ENCODE measurements at places on chromosomes 3 and 15.

- peak; percentile 46 for DNase-seq
Observed at GRCh38 chr3:44439499-44440295, 37.8 kb downstream of the ZNF445 start.

DNA sequence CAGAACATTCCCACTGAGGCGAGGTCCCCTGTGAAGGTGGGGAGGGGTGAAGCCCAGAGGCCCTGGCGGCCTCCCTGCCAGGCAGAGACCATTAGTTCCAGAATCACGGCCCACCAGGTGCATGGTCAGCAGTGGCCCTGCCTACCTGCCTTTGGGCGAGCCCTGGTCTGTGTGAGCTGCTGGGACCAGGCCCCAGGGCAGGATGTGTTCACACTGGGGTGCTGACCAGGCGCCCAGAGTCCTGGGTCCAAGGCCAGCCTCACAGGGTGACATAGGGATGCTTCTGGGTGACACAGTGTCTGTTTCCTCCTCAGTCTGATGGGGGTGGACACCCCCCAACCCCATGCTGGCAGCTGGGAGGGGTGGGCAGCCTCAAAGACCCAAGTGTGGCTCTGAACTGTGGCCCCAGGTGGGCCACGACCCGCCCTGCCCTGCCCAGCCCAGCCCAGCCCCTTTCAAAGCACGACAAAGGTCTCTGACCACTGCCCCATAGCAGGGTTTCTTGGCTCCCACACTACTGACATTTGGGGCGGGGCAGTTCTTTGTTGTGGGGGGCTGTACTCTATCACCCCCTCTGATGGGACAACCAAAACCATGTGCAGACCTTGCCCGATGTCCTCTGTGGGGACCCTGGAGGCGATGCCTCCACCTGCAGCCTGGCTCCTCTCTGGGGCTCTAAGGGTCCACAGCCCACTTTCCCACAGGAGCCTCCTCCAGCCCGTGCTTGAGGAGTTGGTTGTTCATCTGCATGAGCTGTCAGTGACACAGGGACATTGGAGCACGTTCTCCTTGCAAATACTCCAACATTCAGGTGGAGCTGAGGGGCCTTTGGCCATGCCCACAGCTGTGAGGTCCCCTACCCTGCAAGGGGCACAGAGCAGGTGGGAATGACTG, 44.8 kb upstream of the SLC41A3 start:
- DNase-seq, result no peak

DNA sequence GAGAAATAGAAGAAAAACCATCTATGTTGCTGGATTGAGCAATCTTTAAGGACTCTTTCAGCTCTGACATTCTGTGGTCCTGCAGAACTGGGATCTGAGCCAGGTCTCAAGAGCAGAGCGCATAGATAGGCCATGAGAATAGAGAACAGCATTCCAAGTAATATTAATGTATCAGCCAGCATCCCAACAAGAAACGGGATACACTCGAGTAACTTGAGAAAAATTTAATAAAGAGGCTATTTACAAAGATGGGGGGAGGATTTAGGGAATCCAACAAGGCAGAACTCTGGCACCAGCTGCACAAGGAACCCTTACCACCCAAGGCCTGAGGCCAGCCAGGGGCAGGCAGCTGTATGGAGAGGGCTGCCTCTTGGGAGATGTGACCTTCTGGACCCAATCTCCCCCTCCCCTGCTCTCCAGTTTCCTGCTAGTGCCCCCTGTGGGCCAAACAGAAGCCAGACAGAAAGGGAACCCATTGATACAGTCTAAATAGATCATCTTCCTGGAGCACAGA, 8.2 kb downstream of the TMOD2 start:
- DNase-seq, result no peak

DNA sequence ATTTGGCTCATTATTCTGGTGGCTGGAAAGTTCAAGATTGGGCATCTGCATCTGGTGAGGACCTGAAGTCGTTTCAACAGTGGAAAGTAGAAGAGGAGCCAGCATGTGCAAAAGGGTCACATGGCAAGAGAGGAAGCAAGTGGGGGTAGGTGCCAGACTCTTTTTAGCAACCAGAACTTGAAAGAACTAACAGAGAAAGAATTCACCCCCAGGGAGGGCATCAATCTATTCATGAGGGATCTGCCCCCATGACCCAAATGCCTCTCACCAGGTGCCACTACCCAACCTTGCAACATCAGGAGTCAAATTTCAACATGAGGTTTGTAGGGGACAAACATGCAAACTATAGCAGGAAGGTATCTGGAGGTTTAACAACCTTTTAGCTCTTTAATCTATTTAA, 10.3 kb upstream of the RYK start:
- DNase-seq, result no peak

DNA sequence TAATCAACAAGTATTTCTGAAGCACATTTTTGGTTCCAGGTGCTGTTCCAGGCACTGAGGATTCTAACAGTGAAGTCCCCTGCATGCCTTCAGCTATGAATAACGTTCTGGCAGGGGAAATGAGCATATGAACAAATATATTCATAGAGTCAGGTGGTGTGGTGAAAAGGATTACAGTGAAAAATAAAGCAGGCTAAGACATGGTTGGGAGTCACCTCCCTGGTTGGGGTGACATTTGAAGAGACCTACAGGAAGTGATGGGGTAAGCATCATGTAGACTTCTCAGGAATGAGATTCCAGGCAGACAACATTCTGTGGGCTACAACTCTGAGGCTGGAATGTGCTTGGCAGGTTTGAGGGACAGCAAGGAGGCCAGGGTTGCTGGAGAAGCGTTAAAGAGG, 15.0 kb downstream of the FRMD4B start:
- no peak for DNase-seq

- DNase-seq, result no peak
Observed at GRCh38 chr3:48851407-48851806, 3.7 kb upstream of the PRKAR2A start.

- no peak for DNase-seq
Observed at GRCh38 chr3:99637016-99637367, 1.4 kb upstream of the COL8A1 start.

DNA sequence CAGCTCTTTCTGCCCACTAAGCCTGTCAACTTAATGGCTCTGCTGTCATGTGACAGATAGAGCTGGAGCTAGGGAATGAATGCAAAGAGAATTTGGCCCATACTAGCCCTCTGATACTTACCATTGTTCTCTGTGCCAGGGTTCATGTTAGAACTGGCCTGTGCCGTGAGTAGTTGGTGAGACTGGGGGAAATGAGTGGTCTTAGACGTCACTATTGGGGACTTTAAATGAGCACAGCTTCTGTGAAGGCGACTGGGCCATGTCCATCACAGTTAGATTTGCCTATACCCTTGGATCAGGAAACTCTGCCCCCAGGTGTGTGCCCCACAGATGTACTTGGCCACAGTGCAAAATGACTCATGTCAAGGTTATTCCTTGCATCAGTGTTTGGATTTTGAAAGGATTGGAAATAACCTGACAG, 124.9 kb downstream of the PTPRG start:
- DNase-seq, result no peak

DNA sequence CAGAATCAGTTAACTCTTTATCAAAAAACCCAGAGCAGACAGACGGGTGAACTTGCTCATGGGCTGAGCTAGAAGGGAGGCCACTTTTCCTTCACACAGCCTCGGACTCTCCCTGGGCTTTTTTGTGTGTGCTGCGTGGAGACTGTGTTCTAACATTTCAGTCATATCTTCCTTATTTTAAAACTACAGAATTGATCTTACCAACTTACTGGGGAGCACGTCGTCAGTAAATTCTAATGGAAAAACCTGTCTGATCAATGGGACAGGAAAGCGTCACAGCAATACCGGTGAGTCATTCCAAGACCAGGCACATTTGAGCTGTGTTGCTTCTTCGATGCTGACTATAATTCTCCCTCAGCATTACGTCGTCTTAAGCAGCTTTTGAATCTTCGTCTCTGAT, 145.1 kb downstream of the LPP start:
- no peak for DNase-seq

- DNase-seq, result no peak
Observed at GRCh38 chr3:149588909-149589308, 68.9 kb downstream of the WWTR1 start.

- DNase-seq, result no peak
Observed at GRCh38 chr15:100172356-100173024, 169.3 kb downstream of the ADAMTS17 start.

DNA sequence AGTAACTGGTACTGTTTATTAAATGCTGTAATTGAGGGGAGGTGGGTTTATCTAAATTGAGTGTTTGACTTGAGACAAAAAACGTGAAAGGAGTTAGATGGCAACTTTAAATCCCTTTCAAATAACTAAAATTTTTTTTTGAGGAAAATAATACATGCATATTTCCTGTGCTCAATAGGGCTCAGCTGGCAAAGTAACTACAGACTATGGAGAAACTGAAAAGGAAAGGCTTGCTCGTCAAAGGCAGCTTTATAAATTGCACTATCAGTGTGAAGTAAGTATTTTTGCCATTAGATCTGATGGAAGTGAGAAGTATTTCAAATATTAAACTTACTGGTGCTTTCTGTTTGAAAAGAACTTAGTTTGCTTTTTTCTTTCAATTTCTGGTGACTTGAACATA, 72.2 kb downstream of the DZIP3 start:
- DNase-seq, result no peak

DNA sequence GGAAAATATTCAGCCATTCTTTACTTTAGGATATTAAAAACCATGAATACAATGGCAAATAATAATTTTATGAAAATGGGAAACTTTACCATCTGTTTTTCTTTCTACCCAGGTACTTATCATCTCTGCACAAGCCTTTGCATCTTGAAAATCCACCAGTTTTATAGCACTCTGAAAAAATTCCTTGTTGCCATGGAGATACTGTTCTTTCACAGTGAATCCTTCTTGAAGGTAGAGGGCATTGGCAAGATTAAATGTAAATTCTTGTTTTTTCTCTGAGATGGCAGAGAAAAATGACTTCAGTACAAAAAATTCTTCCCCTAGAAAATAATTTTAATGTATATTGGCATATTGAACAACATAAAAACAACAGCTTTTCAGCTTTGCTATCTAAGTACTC, 6.9 kb downstream of the SERPINI2 start:
- no peak for DNase-seq

GRCh38 chr3:173221010-173221409, 80.0 kb upstream of the SPATA16 start:
- DNase-seq, result no peak

DNA sequence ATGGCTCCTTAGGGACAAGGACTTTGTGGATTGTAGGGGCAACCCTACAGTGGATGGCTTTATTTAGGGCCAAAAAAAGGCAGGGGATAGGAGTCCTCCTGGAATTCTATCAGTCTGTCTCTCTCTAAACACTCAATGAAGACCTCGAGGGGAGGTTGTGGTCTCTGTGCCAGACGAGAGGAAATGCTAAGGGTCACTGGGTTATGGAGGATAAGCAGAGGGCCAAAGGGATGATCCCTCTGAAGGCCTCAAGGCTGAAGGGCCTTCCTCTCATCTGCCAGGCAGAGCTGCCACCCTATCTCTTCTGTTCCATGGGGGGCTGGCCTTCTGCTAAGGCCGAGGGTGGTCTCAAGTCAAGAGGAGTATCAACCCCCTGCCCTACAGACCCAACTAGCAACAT, 27.0 kb downstream of the PLXNB1 start:
- no peak for DNase-seq

GRCh38 chr15:92902737-92903593, 2.8 kb downstream of the CHD2 start:
- DNase-seq, result no peak

- DNase-seq, result no peak
Observed at GRCh38 chr3:40414270-40414669, 27.3 kb downstream of the ENTPD3 start.

- no peak for DNase-seq
Observed at GRCh38 chr3:125211523-125212090, 941 bp downstream of the SLC12A8 start.

- no peak for DNase-seq
Observed at GRCh38 chr15:29101491-29101890, 168.1 kb downstream of the NSMCE3 start.

GRCh38 chr3:39542588-39542988, 75.1 kb downstream of the MOBP start:
- no peak for DNase-seq

DNA sequence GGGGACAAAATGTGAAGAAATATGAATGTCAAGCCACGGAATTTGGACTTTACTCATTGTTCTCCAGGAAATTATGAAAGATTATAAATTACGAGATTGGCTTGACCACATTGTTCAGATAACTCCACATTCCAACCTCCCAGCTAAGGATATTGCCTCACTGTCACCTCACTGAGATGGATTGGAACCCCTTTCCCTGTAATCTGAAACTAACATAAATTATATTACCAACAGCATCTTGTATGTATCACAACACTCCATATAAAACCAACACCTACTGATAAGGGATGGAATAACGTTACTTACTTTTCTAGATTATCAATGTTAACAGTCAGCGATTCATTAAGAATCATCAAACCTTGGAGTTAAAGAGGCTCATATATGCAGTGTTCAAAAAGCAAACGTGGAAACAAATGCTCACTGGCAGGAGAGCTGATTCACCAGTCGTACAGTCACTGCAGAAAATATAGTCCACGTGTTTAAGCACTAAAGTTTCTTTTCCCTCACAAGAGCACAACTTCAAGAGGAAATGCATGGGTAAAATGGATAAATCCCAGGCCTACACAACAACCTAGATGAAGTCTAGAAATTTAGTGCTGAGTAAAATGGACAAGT, 451.5 kb downstream of the FGF12 start:
- DNase-seq, result no peak

DNA sequence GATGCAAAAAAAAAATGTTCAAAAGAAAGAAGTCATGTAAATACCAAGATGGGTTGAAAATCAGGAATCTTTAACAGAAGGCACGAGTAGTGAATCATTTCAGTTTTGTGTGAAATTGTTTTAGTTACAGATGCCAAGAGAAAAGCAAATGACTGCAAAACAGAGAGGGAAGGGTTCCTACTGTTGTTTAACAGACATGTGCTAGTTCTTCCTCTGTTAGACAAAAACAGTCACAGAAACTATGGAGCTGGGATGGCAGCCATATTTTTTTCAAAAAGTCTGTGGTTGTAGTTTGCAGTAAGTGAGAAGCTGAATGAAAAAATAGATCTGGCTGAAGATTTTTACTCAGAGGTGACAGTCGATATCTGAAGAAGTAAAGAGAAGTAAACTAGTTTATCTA, 511.9 kb downstream of the ZIC1 start:
- no peak for DNase-seq

DNA sequence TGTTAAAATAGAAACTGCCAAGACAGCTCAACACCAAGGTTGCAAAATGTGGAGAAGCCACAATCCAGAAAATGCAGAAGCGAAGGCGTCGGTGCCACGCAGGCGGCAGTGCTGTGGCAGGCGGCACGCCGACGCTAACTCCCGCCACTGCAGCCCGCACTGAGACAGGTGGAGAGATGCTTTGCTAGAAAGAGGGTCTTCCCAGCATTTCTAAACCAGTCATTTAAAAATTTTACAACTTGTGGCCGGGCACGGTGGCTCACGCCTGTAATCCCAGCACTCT, 23.2 kb downstream of the CYFIP1 start:
- no peak for DNase-seq

DNA sequence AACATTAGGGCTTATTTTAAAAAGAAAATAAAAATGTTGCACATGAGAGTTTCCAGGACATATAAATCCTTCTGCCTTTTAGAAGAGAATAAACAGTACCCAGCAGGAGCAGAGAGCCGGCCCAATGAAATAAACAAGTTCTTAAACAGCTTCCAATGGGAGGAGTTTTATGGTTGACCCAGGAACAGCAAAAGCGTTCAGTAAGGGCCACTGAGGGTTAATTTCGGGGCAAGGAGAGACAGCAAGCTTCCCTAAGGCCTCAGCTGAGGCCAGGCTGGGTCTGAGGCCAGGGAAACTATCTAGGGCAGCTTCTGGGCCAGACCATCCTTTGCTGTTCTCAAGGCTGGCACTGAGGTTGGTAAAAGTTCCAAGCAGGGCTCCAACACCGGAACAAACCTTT, 3.4 kb downstream of the PDZRN3 start:
- no peak for DNase-seq

GRCh38 chr15:41020311-41020710, 67.0 kb downstream of the CHAC1 start:
- DNase-seq, result no peak
